ENCODE measurements at places on chromosomes 13 and 19. TPM values are rescaled to one million over a fixed set of nuclear protein-coding genes. Genes with fewer than 3 reads are reported as not detected.

SLC27A1 gene
- 12.1 TPM for total RNA-seq

FAM216B gene
- total RNA-seq, result not detected

PSG11 gene
- not detected for total RNA-seq

GRK1 gene
- total RNA-seq, result 0.11 TPM

TGFBR3L gene
- 7.4 TPM for total RNA-seq

DCT gene
- total RNA-seq, result not detected

DNA sequence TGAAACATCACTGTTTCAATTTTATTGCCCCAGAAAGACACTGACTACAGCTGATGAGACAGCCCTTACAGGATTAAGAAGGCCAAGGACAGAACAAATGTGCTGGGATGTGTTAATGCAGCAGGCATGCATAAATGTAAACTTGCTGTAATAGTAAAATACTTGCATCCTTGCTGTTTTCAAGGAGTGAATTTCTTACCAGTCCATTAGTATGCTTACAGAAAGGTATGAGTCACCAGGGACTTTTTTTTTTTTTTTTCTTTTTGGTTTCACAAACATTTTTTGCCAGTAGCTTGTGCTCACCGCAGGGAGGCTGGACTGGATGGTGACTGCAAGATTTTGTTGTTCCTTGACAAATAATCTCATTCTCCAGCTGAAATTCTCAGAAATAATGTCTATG lies 55.1 kb downstream of the GPR180 start:
- DNase-seq, result no peak

DNA sequence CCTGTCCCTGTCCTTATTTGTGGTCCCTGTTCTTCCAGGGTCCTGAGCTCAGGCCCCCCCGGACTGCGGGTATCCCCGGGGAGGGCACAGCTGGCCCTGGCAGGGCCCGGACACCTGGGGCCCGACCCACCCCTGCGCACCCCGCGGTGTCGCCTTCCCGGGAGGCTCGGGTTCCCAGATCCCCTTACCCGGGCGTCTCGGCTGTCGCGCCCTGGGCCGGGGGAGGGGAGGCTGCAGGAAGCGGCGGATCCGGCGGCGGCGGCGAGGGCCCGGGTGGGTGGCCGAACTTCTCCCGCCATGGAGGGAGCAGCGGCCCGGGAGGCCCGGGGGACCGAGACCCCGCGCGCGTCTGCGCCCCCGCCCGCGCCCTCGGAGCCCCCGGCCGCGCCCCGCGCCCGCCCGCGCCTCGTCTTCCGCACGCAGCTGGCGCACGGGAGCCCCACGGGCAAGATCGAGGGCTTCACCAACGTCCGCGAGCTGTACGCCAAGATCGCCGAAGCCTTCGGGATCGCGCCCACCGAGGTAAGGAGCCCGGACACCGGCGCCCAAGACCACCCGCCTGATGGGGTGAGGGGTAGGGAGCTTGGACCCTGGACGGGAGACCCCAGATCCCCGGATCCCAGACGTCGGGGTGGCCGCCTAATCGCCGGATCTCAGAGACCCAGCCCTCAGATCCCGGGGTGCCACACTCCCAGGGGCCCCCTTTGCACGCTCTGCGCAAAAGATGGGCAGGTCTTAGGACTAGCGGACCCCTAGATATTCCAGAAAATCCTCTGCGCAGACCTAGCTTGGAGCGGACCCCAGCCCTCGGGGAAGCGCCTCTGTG lies at the start of gene GIPC3:
GIPC3 (plus strand) TSS at position 178 of the 826 bp plus-strand sequence; CDS start at position 298, 120 bp downstream.
- peak; percentile 44 for DNase-seq

DNA sequence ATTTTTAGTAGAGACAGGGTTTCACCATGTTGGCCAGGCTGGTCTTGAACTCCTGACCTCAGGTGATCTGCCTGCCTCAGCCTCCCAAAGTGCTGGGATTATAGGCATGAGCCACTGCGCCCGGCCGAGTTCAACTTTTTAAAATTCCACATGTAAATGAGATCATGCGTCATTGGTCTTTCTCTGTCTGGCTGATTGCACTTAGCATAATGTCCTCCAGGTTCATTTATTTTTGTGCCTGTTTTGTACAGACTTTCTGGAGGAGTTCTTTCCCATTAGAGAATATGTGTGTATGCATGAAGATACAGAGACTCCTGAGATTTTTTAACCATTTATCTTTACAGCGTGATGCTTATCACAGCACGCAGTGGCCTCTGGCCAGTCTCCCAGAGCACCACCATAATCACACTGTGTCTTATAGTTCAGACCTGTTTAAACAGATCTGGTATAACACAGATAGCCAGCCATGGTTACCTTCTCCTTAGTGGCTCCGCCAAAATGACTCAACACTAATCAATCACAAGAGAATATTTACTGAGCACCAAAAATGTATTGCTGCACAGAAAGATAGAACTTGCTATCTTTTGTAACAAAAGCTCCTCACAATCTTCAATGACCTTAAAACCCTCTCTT lies 11.4 kb upstream of the STARD13 start:
- no peak for DNase-seq

- no peak for DNase-seq
Observed at GRCh38 chr19:9818175-9818733, 625 bp downstream of the FBXL12 start.

- no peak for DNase-seq
Observed at GRCh38 chr13:89113744-89114143, 1442.6 kb downstream of the SLITRK5 start.

GRCh38 chr19:35908973-35909683 lies 1.0 kb upstream of the TYROBP start:
- no peak for DNase-seq

Measured in WTC11 (cell line).